ENCODE measurements at places on chromosomes 6 and 20.

DNA sequence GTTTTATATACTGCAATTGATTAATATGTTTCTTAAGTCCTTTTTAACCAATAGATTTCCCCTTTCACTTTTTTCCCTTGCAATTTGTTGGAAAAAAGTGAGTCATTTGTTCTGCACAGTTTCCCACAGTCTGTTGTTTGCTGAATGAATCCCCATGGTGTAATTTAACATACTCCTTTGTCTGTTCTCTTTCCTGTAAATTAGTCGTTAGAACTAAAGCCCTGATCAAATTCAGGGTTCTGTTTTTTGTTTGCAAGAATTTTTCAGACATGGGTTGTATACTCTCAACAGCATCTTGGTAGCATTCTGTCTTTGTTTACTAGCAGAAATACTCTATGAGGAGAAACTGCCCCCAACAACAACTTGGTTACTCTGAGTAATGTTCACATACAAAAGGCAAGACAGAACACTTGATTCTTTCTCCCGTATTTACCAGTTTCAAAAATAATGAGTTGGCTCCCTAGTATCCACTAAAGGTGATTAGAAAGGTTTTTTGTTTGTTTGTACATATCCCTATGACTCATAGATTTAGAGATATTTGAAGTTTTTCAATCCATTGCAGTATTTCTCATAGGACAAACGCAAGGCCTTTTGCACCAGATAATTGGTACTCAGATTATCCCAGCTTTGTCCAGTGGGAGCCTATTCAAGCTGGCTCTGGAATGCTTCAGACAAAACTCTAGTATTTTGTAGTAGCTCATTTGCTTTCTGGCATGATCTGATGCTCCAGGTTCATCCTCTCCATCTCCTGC, 16.5 kb downstream of the BLOC1S5 start:
- peak; percentile 11 for DNase-seq

DNA sequence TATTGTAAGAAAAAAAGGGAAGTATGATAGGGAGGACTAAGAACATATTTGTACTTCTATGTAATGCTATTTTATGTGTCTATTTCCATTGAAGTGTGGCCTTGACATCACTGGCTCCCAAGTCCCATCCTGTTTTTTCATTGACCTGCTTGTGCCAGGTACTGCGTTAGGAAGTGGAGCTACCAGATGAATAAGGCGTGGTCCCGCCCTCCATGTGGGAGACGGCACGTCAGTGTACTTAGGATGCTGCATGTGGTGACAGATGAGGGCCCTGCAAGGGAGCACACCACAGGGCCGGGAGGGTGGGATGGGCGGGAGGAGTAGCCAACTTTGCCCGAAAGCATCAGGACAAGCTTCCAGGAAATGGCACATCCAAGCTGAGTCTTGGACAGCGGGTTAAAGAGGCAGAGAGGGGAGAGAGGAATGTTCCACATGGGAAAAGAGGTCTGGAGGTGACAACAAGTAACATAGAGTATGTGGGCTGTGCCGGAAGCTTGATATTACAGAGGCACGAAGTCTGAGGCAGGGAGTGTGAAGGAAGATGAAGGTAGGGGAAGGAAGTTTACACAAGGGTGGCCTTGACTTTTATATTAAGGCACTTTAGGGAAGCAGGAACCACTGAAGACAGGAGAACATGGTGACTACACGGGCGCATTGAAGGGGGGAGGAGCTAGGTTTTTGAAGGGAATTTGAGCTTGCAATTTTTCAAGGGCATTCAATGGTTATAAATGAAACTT, 140.6 kb downstream of the MTHFD1L start:
- no peak for DNase-seq

- peak; percentile 84 for DNase-seq
Observed at GRCh38 chr6:56851541-56852259, 103.2 kb upstream of the BEND6 start.

DNA sequence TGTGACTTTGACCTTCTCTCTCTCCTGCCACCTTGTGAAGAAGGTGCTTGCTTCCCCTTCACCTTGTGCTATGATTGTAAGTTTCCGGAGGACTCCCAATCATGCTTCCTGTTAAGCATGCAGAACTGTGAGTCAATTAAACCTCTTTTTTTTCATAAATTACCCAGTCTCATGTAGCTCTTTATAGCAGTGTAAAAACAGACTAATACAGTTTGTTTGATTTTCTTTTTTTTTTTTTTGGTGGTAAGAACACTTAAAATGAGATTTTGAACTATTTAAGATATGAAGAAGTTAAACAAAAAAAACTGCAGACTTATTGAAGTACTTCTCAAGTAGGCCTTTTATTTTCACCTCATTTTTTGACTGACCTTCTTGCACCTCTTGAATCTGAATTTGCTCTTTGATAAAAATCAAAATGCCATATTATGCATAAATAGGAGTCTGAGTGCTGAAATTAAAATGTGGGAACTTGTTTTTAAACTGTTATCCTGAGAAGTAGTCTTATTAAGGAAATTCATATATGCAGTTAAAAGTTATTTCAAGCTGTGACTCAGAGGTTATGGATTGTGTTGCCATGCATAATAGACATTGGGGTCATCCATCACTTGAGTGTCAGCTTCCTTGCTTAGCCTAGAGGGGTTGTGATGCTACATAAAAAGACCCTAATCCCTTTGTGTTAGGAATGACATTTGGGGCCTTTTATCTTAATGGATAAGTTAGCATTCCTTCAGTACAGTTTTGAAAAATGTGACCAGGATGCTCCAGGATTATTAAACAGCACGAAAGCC, 447.9 kb upstream of the FKBP1C start:
- DNase-seq, result no peak

DNA sequence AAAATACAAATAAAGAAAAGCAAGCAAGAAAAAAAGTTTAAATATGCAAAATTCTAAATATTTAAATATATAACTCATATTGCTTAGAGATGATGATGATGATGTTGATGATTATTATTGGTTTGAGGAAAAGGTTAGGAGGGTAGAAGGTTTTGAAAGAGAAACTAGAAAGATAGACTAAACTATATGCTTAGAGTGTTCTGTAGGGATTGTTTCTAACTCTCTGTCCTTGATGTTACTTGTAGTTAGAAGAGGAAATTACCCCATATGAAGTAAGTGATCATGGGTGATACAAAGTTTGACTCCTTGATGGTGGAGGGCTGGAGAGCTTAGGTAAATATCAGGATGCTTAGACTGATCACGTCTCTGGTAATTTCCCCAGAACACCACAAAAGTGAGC, 159.5 kb downstream of the MEI4 start:
- no peak for DNase-seq

DNA sequence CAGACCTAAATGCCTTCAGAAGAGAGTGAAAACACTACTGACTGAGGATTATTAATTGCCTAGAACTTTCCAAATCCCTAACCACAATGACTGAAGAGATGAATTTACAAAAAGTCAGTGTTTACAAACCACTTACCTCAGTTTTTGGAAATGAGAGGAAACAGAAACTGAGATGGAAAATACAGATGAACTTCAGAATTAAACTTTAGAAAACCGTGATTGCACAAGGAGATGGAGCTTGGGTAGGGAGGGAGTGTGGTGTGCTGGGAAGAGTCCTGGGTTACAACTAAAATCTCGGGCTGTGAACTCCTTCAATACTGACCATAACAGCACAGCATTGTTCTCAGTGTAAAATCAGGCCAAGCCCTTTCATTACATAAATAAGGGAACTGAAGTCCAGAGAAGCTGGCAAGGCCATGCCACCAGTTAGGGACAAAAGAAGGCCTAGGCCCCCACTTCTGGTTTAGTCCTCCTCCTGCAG, 4.0 kb downstream of the ELMO2 start:
- DNase-seq, result peak; percentile 24

DNA sequence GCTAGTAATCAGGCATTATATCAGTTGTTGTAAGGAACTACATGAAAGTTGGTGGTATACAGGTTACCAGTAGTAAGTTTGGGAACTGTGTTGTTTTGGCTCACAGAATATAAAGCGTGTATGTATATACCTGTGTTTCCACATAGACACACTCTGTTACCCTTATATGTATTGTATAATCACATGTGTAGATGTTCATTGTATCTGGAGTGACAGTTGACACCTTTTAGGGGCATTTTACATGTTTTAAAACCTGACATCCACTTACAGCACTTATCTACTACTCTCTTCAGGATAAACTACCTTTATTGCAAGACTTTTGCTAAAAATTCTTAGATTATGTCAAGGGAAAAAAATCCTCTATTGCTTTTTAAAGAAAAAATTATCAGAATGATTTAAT, 228.9 kb downstream of the LAMA2 start:
- no peak for DNase-seq

DNA sequence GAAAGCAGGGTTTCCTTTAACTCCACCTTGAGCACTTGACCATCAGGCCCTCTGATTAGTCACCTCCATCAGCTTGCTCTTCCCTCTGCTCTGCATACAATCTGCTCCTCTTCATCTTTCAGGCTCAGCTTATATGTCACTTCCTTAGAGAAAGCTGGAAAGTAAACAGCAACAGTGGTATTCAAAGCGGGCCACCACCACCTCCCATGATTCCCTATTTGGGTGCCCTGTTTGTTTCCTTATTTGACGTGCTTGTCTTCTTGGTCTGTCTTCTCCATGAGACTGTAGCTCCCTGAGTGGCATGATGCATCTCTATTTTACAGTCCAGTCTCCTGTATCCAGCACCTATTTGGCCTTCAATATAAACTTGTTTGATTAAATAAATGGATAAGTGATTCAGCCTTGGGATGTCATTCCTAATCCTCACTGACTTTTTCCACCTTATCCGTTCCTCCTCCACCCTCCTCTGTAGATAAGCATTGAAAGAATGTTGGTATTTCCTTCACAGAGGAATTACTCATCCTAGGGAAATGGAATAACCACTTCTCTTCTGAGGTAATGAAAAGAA, 102.8 kb upstream of the SGK1 start:
- peak; percentile 51 for DNase-seq

DNA sequence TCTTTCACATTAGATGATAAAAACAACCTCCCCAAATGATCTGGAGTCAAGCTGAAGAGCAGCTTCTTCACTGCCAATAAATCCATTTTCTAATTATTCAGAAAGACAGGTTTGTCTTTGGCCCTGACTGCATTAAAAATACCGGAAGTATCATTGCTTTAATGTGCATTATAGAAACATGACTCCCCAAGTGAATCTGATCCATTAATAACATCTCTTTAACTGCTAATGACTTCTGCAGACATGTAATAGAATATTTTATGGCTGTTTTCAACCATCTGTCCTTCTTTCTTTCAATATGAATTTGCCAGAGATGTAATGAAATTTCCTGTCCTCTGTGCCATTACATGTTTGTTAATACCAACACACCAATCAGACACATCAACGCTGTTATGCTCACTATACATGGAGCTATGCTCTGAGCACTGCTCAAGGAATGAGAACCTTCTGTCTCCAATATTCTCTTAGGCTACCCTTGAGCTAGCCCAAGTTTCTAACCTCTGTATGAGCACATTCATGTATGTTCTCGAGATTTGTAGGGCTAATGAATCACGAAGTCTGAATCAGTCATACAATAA, 87.8 kb downstream of the LYRM4 start:
- DNase-seq, result no peak

DNA sequence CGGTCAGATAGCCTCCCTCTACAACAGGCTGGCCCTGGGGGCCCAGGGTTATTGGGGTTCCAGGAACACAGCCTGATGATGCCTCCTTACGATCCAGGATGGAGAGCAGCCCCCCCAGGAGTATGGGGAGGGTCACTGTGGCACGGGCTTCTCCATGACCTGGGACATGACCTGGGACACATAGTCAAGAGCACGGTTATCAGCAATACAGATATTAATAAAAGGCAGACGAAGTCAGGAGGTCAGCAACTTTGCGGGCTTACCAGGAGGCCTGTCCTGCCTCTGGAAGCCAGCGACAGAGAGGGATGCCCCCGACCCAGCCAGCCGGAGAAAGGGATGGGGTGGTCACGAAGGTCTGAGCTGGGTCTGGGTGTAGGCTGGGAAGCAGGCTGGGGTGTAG, 795 bp downstream of the MMP24OS start:
- no peak for DNase-seq

DNA sequence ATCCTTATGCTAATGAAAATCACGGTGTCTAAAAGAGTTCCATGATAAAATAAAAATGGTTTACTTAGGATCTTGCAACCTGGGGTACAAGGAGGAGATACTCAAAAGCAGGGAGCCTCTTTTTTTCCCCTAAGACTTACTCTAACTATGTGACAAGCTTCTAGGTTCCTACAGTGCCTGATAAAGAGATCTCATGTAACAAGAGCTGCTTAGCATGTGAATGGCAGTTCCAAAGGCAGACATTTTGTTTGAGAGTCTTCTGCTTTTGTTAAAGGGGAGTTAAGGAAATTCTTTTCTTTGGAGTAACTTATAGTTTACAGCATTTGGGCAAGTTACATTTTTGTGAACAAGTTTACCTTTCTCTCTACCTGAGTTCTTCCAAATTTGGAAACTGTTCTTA, 945.8 kb upstream of the ADGRB3 start:
- no peak for DNase-seq

- no peak for DNase-seq
Observed at GRCh38 chr20:50928469-50928868, 2.8 kb downstream of the ADNP start.

- peak; percentile 84 for DNase-seq
Observed at GRCh38 chr6:5537967-5538366, 276.7 kb downstream of the FARS2 start.

DNA sequence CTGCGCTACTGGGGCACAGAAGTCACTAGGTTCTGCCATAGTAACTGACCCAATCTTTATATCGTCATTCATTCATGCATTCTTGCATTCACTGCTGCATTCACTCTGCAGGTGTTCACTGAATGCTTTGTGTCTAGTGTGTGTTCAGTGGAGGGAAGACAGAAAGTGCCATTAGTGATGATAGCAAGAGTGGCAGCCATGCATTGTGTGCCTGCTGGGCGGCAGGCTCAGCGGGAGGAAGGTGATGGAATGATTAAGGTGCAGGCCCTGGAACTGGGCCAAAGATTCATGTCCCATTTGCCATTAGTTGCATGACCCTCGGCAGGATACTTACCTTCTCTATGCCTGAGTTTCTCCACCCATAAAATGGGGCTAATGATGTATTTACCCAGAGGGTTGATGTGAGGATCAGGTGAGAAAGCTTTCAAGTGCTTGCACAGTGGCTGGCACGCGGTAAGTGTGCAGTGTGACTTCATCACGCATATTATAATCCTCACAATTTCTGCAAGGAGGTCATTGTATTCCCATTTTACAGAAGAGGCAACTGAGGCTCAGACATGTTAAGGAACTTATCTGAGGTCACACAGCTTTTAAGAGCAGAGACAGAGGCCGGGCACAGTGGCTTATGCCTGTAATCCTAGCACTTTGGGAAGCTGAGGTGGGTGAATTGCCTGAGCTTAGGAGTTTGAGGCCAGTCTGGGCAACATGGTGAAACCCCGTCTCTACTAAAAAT, 40.1 kb downstream of the ITPR3 start:
- DNase-seq, result no peak

- DNase-seq, result no peak
Observed at GRCh38 chr6:168087436-168088160, 8.6 kb upstream of the FRMD1 start.

DNA sequence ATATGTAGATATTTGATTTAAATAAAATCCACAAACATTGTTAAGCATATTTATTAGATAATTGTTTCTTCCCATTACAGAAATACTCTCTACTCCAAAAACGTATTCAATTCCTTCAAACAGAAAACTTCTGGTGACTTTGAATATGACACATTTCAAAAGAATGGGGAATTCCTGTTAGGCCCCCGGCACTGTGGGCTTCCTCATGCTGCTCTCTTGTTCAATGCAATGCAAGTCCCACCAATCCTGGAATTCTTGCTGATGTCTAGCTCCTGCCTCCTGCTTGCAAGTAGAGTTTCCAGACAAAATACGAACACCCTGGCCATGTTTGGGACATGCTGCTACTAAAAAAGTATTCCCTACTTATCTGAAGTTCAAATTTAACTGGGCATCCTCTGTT, 544.1 kb downstream of the QKI start:
- DNase-seq, result peak; percentile 53

GRCh38 chr6:114810468-114810867, 467.6 kb upstream of the HS3ST5 start:
- DNase-seq, result no peak
